ENCODE measurements at places on chromosomes 12 and 14.

DNA sequence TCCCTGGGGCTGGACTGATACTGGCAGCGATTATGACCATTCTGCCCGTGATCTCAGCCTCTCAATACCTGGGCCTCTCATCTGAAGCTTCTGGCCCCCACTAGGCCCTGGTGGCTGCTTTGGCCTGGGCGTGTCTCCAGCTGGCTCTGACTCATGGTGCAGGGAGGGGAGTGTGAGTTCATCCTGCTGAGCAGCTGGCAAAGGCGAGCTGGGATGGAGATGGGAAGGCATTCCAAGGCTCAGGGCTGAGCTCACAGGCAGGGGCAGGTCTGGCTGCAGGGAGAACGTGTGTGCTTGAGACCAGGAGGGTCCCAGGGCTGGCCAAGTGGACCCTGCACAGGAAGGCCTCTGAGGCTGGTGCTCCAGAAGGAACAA lies 221.8 kb downstream of the TMEM121 start:
- no peak for DNase-seq

- no peak for DNase-seq
These were observed 23.5 kb downstream of the IFNG-AS1 start for GRCh38 chr12:68012712-68013111.

DNA sequence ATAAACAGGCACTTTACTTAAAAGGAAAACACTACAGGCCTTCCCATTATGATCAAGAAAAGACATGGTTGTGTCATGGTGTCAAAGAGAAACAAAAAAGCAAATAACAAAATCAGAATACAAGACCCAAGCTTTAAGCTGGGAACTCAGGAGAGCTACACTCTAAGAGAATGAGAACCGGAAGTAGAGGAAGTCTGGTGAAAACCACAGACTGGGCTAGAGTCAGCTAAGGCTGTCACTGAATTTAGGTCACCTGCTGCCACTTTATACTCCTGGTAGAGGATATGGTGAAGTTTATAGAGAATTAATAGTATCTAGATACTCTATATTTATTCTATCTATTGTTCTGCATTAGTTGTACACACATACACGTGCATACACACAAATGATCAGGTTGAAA lies 971.7 kb downstream of the FLRT2 start:
- DNase-seq = no peak

DNA sequence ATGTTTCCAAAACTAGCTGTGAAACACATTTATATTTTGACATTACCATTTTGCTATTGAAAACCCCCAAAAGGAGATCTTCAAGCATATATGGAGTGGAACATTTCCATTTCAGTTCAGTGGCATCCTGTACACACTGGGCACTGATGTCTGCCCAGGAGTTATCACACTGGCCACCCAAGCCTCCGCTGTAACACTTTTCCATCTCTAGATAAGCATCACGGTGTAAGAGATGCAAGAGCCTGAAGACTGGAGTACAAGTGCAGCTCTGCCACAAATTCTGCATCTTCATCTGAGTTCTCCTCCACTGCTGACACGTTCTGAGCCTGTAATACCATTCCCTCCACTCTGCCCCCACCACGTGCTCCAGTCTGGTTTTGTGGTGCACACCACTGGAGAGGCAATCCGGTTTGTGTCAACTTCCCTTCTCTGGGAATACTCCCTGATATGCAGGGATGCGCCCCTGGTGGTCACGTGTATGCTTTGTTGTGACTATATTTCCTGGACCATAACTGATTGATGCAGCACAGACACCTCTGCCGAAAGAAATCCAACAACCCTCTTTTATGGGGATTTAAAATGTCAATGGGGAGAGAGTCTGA lies 12.7 kb downstream of the SPTLC2 start:
- DNase-seq = no peak

- no peak for DNase-seq
These were observed 5.0 kb downstream of the SERPINA9 start for GRCh38 chr14:94471045-94471444.

GRCh38 chr12:116592731-116593130 lies 33.5 kb downstream of the MAP1LC3B2 start:
- no peak for DNase-seq

GRCh38 chr12:55970775-55971174 lies 3.1 kb upstream of the RAB5B start:
- DNase-seq = no peak

DNA sequence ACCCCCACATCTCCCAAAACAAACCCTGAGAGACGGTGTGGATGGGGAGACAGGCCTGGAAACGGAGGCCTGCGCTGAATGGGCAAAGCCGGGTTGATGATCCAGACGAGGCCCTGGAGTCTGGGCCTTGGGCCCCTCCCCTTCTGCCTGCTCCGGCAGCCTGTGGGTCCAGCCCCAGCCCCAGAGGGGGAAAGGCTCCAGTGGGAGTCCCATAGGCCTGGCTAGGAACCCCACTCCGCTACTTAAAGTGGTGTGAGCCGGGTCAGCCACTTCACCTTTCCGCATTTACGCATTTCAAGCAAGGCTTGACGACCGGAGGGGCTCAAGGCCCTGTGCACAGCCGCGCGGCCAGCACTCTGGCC lies 695 bp upstream of the TNFAIP2 start:
- no peak for DNase-seq

GRCh38 chr12:114681116-114681871 lies 2.7 kb downstream of the TBX3 start:
- no peak for DNase-seq

- DNase-seq = no peak
These were observed 20.8 kb downstream of the SAV1 start for GRCh38 chr14:50647282-50647681.

DNA sequence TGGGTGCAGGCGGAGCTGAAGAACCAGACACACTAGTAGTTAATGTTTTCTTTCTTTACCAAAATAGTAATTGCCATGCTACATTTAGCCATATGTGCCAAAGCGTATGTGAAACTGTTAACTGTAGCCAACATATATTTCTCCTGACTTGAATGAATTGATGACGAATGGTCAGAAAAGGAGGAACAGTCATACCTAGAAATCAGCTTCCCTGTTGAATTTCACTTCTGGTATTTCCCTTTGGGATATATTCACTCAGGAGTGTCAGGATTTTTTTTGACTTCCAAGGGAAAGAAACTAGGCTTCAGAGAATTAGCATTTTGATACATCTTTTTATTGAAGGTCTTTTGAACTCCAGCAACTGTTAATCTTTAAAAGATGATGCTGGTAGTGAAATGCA lies 87.0 kb downstream of the ERC1 start:
- DNase-seq = no peak

- no peak for DNase-seq
These were observed 60.0 kb downstream of the BTG1 start for GRCh38 chr12:92085736-92086040.

- DNase-seq = no peak
These were observed 9.2 kb downstream of the CD69 start for GRCh38 chr12:9751204-9752144.

DNA sequence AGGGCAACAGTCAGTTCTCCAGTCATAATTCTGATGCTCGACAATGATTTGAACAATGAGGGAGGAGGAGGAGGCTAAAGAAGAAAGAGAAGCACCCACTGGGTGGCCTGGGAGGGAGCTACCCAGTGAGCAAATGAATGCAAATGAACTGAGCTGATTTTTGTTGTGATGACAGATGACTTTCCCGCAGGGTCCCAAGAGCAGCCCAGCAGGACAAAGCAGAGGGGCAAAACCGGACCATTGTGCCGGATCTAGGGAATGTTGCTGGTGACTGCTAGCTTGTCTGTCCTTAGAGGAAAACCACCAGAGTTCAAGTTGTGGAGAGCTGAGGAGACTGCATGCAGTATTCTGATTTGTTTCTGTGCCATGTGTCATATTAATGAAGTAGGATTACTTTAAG lies 162.8 kb downstream of the MON2 start:
- no peak for DNase-seq

- DNase-seq = no peak
These were observed 157.7 kb upstream of the KITLG start for GRCh38 chr12:88737838-88738472.

GRCh38 chr12:132084621-132085290 lies 59.4 kb downstream of the DDX51 start:
- peak; percentile 3 for DNase-seq

- no peak for DNase-seq
These were observed 256.8 kb upstream of the FKBP4 start for GRCh38 chr12:2537868-2538541.

DNA sequence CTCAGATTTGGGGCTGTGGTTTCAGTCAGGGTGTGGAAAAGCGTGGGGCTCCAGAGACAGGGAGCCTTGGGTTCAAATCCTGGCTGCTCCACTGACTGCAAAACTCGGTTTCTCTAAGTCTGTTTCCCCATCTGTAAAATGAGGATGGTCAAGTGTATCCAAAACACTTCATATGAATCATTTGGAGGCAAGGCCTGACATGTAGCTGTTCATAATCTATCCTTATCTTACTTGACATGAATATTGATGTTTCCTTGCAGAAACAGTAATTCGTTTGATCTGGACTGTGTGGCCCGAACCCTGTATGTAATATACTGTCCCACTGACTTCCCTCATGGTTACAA lies 1.5 kb upstream of the CCDC63 start:
- DNase-seq = no peak

All from stimulated activated CD4-positive, alpha-beta T cell treated with anti-CD3 and anti-CD28 coated beads, TNF-alpha, amount 100 ng/mL, for 1 hour (primary cell).